ENCODE measurements at places on chromosomes 4 and X.

DNA sequence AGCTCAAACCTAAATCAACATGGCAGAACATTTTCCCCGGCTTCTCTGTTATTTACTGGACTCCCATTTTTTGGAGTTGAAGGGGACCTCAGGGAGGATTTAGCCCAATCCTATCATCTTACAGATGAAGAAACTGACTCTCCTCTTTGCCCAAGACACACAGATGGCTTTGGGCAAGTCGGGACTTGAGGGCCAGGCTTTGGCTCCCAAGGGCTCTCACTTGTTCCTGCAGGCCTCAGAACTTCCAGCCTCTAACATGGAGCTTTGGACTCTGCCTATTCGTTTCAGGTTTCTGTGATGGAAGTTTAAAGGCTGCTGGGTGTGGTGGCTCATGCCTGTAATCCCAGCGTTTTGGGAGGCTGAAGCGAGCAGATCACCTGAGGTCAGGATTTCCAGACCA, 59.5 kb downstream of the RHOH start:
- no peak for DNase-seq

DNA sequence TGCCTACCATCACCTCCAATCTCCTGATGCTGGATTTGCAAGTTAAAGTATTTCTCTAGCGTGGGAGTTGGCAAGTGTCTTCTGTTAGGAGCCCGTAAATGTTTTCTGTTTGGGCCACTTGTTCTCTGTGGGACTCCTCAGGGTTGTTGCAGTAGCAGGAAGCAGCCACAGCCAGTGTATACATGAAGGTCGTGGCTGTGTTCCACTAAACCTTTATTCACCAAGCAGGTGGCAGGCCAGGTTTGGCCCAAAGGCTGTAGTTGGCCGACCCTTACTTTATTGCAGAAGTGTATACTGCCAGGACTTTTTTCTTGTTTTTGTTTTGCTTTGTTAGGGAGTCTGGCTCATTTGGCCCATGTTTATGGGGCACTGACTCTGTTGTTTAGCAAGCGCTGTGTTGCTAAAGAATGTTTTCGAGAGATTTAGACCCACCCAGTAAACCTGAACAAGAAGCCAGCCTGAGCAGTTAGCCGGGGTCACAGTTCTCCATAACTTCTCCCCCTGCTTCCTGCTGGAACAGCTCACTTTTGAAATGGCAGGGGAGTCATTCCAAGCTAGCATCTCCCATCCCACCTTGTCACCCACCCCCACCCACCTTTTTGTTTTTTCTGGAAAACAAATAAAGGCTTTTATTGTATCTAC, 58.8 kb downstream of the SHROOM2 start:
- no peak for DNase-seq

- DNase-seq, result no peak
These were observed 517.2 kb upstream of the ADGRL3 start for GRCh38 chr4:60682901-60683300.

- DNase-seq, result no peak
These were observed 166.1 kb upstream of the WDFY3 start for GRCh38 chr4:85132570-85132969.

- no peak for DNase-seq
These were observed 57.2 kb downstream of the RUFY3 start for GRCh38 chr4:70778888-70779422.

- DNase-seq, result no peak
These were observed 43.7 kb downstream of the BBS12 start for GRCh38 chr4:122775987-122776836.

DNA sequence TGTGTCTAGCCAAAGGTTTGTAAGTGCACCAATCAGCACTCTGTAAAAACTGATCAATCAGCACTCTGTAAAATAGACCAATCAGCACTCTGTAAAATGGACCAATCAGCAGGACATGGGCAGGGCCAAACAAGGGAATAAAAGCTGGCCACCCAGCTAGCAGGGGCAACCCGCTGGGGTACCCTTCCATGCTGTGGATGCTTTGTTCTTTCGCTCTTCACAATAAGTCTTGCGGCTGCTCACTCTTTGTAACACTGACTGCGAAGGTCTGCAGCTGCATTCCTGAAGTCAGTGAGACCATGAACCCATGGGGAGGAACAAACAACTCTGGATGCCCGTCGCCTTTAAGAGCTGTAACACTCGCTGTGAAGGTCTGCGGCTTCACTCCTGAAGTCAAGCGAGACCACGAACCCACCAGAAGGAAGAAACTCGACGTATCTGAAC, 14.3 kb downstream of the HNRNPDL start:
- no peak for DNase-seq

DNA sequence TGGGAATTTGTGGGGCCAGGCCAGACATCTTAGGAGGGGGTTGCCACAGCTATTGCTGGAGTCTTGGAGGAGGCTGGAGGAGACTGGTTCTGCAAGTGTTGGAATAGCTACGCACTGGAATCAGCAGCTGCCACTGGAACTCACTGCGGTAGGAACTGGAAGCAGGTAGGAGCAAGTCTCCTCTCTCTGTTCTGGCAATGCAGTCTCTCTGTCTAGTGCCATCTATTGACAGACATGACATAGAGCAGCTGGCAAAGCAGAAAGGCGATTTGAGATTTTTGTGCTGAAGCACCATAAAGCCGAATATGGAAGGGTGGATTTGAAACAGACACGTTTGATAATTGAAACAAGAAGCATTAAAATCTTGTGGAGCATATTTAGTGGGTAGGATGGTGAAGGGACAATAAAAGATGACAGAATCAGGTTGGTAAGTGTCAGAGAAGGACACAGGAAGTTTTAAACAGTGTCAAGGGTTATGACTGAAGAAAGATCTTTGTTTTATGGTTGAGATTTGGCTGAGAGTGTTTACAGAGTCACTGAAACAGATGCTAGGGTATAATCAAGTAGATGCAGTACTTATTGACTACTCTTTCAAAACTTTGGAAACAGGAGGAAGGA, 23.5 kb upstream of the SYNPO2 start:
- DNase-seq, result peak; percentile 12

- DNase-seq, result no peak
These were observed 24.3 kb downstream of the RBM10 start for GRCh38 chrX:47169273-47169672.

- no peak for DNase-seq
These were observed 81.1 kb downstream of the ENPP6 start for GRCh38 chr4:184136525-184136924.

DNA sequence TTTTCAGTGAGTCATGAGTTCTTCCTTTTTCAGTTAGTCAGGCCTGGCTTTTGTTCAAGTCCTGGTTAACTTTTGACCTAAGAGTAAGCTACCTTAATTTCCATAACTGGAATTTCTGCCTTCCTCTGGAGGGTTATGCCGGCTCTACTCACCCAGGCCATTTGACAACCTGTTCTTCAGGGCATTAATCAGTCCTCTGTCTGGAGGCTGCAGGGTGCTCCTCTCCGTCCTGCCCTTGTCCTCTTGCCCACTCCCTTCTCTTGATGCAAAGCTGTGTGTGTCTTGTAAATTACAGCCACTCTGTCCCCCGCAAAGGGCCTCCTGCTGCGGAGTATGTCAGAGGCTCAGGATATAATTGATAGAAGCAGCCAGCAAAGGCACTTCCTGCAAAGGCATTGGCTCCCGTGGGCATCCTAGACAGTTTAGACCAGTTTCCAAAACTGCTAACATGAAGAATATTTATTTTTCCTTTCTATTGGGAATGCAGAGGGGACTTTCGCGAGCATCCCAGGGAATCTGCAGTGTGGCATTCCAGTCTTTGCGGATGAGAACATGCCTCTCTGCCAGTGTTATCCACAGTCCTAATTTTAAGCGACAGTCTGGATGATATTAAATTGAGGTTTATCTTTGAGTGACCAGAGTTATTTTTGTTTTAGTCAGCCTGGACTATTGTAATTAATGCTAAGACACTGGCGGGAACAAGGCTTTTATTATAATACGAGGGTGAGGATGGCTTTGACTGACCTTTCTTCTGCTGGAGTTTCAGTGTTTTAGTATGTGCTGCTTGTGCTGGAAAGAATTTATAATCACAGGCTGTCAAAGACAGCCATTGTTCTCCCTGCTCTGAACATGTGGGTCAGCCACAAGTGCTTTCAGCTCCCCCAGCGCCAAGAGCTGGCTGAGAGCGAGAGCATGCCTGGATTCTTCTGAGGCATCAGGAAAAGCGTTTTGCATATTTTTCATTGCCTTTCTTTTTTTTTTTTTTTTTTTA, 74.2 kb downstream of the LIMCH1 start:
- DNase-seq, result no peak

DNA sequence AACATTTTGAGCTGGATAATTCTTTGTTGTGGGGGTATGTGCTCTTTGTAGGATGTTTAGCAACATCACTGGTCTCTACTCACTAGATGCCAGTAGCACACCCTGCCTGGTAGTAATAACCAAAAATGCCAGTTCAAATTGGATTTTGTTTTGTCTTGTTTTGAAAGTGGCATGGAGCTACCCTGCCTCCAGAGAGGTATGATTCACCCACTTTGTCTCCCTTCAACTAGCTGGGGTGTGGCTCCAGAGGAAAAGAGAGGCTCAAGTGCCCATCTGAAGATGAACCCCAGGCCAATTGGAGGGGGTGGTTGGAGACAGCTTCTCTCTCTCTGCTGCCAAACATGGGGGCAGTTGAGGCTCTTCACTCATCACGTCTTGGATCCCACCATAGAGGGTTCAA, 34.5 kb downstream of the NIPAL1 start:
- DNase-seq, result no peak

- no peak for DNase-seq
These were observed 775.9 kb downstream of the TRIML1 start for GRCh38 chr4:188915175-188915574.

GRCh38 chrX:41352329-41352838, 18.4 kb downstream of the DDX3X start:
- DNase-seq, result no peak

DNA sequence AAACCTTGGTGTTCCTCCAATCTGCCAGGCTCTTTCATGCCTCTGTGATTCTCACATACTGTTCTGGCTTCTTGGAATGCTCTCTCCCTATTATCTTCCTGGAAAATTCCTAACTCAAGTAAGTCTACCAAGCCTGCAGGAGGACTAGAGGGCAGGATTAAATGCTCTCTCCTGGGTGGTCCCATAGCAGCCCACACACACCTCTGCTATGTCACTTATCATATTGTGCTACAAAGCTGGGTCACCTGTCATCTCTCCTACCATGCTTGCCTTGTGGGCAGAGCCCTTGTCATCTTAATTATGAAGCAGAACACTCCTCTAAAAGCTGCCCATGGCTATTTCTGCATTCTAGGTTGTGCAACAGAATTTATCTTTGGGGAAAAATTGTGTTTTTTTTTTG, 344.5 kb upstream of the NOCT start:
- DNase-seq, result no peak

- no peak for DNase-seq
These were observed 85.4 kb upstream of the PACRGL start for GRCh38 chr4:20614816-20615215.

- no peak for DNase-seq
These were observed 26.6 kb upstream of the PPP1R2C start for GRCh38 chrX:42804524-42804923.

DNA sequence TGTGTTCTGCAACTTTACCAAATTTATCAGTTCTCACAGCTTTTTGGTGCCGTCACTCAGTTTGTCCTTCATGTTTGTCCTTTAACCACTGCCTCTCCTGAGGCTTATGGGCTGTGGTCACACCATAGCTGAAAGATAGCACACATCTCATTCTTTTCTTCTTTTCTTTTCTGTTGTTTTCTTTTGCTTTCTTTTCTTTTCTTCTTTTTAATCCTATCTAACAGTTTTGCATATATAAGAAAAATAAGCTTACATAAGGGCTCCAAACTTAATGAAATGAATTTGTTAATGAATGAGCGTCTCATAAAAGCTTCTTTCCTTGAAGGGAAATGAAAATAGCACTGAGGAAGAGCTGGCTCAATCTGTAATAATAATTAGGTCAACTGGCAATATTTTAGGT, 1061.2 kb downstream of the PCDH18 start:
- no peak for DNase-seq

DNA sequence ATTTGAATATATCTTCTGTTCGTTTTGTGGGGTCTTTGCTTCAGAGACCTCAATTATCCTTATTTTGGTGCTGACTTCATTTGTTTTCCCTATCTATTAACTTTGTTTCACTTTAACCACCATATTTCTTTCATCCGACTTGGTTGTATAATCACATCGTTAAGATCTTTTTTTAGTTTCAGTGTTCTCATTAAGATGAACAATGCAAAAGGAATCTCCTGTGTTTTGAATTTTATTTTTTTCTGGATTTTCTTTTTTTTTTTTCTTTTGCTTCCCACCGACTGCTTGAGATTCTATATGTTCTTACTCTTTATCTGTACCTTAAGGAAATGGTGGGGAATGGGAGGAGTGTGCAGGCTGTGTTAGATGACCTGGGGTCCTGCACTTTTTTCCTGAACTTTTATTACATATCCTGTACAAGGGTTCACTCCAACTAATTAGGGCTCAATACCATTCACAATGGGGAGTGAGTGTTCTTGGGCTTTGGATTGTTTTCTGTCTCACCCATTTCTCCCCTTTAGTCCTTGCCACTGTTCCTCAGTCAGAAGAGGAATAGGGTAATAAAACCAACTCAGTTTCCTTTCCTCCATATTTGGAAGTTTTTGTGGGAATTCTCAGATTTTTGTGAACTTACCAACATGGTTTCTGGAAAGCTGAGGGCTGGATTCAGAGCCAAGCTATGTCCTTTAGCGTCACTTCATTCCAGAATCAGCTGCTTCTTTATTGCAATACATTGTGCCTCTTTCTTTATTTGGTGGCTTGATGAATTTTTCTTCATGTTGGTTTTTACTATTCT, 43.2 kb upstream of the BMPR1B start:
- no peak for DNase-seq

- no peak for DNase-seq
These were observed 127.7 kb downstream of the PRKX start for GRCh38 chrX:3585719-3586118.

- no peak for DNase-seq
These were observed 18.5 kb upstream of the OPN1LW start for GRCh38 chrX:154125391-154126040.

DNA sequence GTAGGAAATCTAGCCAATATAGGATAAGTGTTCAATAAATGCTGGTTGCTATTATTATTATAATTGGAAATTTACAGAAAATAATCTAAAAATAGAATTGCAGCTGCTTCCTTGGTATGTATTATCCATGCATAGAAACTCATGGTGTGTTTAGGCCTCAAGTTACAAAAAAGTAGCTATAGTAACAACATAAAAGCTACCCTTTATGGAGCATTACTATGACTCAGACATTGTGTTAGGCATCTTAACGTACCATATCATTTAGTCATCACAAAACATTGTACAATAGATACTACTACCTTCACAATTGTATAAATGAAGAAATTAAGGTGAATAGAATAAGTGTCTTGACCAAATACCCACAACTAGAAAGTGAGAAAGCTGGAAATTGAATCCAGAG, 126.9 kb upstream of the NRK start:
- DNase-seq, result no peak

DNA sequence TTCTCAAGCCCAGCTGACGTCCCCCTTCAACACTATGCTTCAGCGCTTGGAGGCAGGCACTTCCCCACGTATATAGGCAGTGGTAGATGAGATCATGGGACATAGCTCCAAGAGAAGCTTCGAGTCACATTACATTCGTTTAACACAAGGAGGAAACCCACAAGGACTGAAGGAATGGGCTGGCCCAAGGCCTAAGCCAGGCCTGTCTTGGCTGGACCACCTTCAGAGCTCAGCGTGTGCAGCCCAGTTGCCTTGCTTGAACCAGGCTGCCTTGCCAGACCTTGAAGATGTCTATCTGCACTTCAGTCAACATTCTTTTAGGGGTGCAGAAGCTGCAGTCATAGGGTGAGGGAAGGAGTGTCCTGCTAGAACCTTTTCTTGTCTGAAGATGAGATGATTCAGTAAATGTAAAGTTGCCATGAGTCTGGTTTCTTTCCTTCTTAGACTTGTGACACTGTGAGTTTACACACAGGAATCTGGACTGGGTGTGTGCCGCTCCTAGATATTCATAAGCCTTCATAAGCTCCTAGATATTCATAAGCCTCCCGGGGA, 144.1 kb upstream of the RBPJ start:
- DNase-seq, result no peak
